ENCODE measurements at places on chromosomes 6 and 20. TPM values are rescaled to one million over a fixed set of nuclear protein-coding genes. Genes with fewer than 3 reads are reported as not detected.

- DNase-seq: no peak
These were observed 19.4 kb downstream of the GPX6 start for GRCh38 chr6:28496099-28496779.

GRCh38 chr6:136087986-136088385, 162.1 kb downstream of the MTFR2 start:
- DNase-seq: no peak

DNA sequence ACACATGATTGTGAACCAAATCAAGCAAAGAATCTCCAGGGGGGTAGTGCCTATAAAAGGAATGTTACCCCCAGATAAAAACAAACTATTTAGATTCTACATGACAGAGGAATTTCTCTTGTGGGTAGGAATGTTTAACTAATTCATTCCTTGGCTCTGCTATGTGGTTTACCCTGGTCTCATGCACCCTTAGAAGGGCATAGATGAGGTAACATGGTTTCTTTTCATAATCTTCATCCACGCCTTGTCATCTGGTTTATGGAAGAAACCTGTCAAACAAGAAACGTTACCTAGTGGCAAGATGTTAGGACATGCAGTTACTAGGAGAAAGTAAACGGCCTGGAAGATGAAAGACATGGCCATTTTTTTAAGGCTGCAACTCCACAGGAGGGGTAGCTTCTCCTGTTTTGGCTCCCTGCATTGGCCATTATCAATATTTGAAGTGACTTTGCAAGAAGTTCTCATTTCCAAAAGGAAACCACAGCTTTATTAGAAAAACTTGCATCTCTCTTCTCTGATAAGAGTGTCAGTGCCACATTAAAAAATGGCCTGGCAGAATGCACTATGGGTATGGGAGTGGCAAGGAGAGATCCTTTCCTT, 45.5 kb downstream of the STX11 start:
- no peak for DNase-seq

DNA sequence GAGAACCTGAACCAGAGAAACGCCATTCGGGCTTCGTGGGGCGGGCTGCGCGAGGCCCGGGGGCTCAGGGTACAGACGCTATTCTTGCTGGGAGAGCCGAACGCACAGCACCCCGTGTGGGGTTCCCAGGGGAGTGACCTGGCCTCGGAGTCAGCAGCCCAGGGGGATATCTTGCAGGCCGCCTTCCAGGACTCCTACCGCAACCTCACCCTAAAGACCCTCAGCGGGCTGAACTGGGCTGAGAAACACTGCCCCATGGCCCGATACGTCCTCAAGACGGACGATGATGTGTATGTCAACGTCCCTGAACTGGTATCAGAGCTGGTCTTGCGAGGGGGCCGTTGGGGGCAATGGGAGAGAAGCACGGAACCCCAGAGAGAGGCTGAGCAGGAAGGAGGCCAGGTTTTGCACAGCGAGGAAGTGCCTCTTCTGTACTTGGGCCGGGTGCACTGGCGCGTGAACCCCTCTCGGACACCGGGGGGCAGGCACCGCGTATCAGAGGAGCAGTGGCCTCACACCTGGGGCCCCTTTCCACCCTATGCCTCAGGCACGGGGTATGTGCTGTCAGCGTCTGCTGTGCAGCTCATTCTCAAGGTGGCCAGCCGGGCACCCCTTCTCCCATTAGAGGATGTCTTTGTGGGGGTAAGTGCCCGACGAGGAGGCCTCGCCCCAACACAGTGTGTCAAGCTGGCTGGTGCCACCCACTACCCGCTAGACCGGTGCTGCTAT, 904 bp downstream of the B3GALT4 start:
- no peak for DNase-seq

Gene LATS1
- 24.0 TPM for total RNA-seq

DNA sequence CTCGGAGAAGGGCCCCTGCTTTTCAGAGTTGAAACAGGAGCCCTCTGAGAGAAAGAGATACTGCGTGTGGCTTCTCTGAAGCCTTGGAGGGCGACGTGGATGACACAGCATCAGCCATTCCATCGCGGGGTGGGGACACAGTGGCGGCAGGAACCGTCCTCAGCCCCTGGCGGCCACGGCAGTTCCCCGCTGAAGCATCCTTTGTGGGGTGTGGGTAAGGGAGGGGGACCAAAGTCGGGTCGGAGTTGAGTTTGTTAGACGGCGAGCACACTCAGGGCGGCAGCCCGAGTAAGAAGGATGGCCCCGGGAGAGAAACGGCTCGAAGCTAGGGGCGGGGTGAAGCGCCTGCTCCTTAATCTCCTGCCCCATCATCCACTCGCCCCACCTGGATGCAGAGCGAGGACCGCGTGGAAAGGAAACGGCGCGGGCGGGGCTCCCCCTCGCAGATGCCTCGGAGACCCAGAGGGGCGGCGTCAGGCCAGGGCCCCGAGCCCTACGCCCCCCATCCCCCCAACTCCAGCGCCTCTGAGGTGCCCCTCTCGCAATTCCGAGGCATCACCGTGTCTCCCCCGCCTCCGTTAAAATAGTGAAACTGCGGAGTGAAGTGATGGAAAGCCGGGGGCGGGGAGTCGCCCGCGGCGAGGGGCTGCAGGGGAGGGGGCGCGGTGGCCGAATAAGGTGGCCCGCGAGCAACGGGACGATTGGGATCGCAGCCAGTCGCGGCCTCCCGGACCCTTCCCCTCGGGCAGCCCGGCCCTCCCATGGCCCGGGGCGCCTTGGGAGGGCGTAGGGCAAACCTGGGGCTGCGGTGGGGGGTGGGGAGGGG, 796 bp upstream of the RREB1 start:
- peak; percentile 29 for DNase-seq

Gene HLA-E
- 685 TPM for total RNA-seq

Gene TGM2
- 3.7 TPM for total RNA-seq

Gene ME1
- 17.3 TPM for total RNA-seq

Gene C6orf141
- total RNA-seq: 4.2 TPM

Gene DNAH8
- 0.08 TPM for total RNA-seq

Gene SIRPB2
- total RNA-seq: 0.79 TPM

Gene STXBP5
- 47.5 TPM for total RNA-seq

DNA sequence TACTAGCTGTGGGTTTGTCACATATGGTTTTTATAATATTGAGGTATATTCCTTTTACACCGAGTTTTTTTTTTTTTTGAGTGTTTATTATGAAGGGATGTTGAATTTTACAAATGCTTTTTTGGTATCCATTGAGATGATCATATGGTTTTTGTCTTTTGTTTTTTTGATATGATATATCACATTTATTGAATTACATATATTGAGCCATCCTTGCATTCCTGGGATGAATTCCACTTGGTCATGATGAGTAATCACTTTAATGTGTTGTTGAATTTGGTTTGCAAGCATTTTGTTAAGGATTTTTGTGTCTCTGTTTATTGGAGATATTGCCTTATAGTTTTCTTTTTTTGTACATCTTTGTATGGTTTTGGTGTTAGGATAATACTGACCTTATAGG, 3.3 kb upstream of the ZNF337 start:
- no peak for DNase-seq

DNA sequence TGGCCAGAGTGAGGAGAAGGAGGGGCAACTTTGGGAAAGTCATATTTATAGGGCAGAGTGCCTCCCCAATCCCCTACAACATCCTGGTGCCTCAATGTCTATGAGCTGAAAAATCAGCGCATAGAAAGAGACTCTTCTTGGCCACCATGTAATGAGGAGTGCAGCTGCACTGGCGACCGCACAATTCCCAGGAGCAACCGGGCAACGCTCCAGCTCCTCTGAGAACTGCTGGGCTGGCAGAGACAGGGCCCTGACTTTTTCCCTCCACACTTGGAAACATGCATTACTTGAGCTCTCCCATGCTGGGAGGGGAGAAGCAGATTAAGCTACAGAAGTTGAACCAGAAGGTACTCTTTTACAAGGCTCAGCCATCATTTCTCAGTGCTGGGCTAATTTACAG, 31.4 kb upstream of the MARCKS start:
- DNase-seq: peak; percentile 94

Gene CST2
- total RNA-seq: not detected

Gene BANF2
- total RNA-seq: not detected

DNA sequence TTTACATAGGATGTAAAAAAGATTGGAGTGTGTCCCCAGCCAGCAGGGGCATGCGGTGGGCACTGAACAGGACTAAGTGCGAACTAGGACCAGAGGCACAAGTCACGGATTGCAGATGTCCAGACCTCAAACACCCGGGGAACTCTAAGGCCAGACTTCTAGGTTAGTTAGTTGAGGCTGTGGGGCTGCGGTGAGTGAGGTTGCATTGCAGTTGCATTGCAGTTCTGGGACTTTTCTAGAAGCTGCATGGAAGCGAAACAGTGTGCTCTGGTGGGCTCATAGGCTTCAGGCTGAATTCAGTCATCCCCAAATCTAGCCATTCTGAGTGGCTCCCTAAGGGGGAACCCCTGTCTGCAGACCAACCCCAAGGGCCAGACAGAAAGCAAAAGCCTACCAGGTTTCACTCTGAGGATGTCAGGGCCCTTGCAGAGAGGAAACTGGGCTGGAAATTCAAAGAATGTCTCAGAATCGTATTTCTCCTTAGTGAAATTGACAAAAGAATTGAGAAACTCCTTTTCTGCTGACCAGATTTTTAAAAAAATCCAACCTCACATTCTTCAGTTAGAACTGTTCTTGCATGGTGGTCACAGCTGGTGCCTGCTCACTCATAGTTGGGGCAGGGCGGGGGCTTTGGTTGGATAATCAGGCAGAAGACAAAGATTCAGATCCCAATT, 182.8 kb downstream of the ZDHHC14 start:
- DNase-seq: peak; percentile 68

- no peak for DNase-seq
These were observed 15.8 kb downstream of the PDE7B start for GRCh38 chr6:135867332-135867731.

Gene TMC2
- not detected for total RNA-seq

DNA sequence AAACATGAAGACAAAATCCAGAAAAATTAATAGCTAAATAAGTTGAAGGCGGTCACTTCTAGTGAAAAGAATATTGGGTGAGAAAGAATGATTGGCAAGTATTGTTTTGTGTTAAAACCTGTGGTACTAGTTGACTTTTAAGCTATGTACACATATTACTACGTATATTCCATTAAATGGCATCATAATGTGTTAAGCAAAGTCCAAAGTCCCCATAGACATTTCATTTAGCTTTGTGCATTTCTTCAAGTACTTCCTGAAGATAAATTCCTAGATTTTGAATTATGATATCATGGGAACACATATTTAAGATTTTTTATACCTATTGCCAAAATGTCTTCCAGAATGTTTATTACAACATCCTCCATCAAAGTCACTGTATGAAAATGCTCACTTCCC, 272.7 kb upstream of the IRAK1BP1 start:
- no peak for DNase-seq

Gene RTF2
- 55.7 TPM for total RNA-seq

- peak; percentile 93 for DNase-seq
These were observed 96.8 kb upstream of the NFATC2 start for GRCh38 chr20:51639206-51639832.

GRCh38 chr20:1402149-1402548, 9.3 kb upstream of the FKBP1A start:
- DNase-seq: peak; percentile 68

DNA sequence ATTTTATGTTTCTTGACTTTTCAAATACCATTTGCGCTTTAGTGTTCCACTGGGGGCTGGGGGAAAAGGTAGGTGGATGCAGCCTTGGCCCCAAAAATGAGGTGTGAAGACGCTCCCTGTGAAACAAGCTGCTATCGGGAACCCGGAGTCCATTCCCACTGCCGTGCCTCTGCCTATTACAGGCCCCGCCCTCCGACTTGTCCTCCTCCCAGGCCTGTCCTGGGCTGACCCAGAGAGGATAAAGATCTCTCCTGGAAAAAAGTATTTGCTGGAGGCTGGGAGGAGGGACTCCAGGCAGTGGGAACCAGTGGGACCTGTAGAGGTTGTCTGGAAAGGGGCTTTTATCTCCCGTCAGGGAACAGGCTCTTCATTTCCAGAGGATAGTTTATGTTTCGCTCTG, 215.0 kb downstream of the SLC24A3 start:
- DNase-seq: no peak

- no peak for DNase-seq
These were observed 5.4 kb downstream of the ADA start for GRCh38 chr20:44646023-44646640.

DNA sequence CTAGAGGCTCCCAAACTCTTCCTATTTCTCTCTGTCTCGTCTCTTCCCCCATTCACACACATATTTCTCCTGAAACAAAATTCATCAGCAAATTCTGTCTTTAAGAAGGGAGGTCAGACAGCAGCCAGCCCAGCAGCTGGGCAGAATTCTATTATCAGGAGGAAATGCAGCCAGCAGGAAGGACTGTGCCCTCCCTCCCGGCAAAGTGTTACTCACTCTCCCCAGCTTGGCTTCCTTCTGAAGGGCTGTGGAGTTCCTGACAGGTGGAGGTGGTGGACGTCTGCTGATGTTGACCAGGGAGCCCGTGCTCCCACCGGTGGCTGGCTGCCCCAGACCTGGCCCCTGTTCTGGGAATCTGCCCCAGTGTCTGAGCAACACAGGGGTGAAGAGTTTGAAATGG, 37.3 kb downstream of the KCNB1 start:
- no peak for DNase-seq

Gene ARG1
- total RNA-seq: 248 TPM

- no peak for DNase-seq
These were observed 141.1 kb upstream of the SLC24A3 start for GRCh38 chr20:19071446-19071725.

DNA sequence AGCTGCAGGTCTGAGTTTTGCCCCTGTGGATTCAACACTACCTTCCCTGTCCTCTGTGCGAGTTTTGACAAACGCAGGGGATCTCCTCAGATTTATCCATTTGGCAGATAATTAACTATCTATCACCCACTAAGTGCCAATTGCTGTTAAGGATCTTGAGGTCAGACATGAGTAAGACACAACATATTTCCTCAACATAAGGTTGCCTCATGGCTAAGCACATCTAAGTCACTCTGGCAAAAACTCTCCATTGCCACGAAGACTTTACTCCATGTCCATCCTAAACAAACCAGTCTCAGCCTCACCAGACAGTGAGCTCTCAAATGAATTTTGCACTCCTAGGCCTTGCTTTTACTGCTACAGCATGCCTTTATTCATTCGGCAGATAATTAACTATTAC, 408.4 kb downstream of the MAFB start:
- DNase-seq: no peak

DNA sequence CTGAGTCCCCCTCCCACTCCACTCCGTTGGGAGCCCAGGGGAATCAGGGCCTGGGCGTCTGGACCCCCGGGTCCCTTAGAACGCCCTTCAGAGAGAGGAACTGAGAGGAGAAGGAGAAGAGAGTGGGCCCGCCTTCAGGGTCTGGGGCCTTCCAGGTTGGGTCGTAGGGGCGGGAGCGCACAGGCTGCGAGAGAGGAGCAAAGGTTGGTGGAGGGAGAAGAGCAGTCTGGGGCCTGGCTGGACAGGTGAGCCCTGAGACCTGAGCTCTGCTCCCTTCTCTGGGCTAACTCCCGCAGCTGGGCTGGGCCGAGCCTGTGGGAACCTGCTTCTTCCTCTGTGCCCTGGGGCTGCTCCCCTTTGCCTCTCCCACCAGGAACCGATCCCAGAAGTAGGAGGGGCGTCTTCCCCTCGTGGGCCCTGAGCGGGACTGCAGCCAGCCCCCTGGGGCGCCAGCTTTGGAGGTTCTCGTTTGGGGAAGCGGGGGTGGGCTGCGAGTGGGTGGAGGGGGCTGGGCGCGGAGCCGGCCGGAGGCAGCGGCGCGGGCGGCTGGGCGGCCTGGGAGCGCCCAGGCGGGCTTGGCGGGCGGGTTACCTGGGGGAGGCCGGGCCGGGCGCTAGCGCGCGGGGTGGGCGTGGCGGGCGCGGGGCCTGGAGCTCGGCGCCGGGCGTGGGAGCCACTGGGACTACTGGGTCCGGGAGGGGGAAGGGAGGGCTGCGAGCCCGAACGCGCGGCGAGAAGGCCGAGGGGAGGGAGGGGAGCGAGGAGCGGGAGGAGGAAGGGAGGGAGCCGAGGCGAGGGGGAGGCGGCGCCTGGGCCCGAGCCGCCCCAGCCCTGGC, at the start of gene DDR1:
DDR1 (plus strand) TSS at position 835 of the 836 bp plus-strand sequence. CDS start 4,211 bp downstream, outside the sequence.
- DNase-seq: peak; percentile 70

Data from lower leg skin (tissue), 4 donors.